ENCODE measurements at places on chromosomes 6 and 20.
A peak's percentile ranks its signal among the peaks of the same experiment; 100 is the strongest.

- no peak for DNase-seq
Measured at GRCh38 chr20:19730706-19731105, 27.4 kb upstream of the RIN2 start.

DNA sequence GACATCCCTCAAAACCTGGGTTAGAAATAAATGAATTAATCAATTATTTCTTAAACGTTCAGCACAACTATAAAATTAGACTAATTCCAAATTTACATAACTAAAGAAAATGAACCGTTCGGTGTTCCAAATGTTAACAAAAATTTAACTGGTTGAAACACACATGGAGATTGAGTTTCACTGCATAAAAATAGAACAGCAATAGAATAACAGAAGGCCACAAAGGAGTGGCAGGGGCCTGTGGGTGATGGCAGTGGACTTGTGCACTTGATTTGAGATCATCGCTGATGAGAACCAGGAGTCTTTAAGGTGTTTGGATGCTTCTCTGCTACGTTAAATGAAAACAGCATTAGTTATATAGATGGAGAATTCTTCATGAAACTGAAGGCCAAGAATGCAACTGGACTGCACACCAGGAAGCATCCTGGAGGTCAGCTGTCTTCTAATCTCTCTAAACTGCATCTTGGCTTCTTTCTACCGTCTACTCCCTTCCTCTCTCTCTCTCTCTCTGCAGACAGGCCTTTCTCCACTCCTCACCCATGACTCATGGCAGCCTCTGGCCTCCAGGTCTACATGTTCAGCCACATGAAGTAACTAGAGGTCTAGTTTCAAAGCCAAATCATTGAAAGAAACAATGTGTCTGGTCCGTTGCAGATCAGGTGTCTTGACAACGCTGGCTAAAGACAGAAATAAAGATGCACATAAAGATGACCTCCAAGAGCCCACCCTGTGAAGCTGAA, 111.3 kb downstream of the SIM1 start:
- DNase-seq: no peak

- DNase-seq: no peak
Measured at GRCh38 chr6:149461670-149462069, 23.1 kb downstream of the ZC3H12D start.

DNA sequence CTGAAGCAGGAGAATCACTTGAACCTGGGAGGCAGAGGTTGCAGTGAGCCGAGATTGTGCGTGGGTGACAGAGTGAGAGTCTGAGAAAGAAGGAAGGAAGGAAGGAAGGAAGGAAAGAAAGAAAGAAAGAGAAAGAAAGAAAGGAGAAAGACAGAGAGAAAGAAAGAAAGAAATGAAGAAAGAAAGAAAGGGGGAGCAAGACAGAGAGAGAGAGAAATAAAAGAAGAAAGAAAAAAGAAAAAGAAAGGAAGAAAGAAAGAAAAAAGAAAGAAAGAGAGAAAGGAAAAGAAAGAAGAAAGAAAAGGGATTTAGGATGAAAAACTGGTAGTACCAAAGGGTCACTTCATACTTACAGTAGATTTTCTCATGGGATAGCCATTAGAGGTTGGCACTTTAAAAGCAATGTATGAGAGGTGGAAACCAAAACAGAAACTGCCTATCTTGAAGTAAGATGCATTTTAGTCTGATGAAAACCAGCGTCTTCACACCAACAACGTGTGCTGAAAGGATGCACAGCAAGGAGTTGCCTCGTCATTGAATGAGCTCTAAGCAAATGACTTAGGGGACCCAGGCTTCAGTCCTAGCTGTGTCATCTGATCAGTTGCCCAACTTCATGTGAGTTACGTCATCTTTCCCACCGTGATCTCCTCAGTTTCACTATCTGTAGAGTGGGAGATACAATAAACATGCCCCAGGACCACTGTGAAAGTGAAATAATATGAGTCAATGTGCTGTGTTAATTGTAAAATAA, 133.9 kb upstream of the NEDD9 start:
- DNase-seq: peak; percentile 56

DNA sequence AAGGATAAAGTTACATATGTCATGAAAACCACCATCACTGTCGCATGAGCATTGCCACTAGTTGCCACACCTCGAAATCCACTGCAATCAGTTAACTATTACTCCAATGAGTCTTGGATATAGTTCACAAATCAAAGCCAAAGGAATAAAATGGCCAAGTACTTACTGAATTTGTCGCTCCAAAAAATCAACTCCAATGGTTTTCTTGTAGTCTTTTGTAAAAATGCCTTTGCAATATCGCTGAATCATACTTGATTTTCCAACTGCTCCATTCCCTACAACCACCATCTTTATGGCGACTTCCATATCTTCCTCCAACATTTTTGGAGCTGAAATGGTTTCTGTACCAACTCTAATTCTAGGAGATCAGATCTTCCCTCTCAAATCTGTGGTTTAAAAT, 12.0 kb downstream of the RAB23 start:
- no peak for DNase-seq

Data from activated CD8-positive, alpha-beta memory T cell treated with anti-CD3 and anti-CD28 coated beads, Interleukin-2, amount 50 U/mL, for 48 hours (primary cell).